ENCODE measurements at places on chromosomes 2 and 18.

- DNase-seq = no peak
Observed at GRCh38 chr2:164186591-164186990, 434.7 kb downstream of the GRB14 start.

GRCh38 chr2:223096235-223096970, 44.4 kb downstream of the KCNE4 start:
- no peak for DNase-seq

DNA sequence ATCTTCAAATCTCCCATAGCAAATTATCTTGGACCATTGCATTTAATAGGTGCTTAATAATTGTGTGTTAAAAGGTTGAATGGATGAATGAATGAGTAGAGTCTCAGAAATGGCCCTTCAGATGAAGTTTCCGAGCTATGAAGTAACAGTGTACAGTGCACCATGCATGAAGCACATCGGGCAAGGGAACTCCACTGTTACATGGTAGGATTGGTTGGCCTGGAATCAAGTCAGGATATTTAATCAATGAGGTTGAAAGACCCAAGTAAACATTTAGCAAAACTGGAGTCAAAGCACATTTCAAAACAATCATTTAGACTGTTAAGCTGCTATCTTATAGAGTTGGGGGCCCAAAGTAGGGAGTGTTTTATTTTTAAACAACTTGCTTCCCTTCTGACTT, 80.0 kb downstream of the APOB start:
- DNase-seq = no peak

DNA sequence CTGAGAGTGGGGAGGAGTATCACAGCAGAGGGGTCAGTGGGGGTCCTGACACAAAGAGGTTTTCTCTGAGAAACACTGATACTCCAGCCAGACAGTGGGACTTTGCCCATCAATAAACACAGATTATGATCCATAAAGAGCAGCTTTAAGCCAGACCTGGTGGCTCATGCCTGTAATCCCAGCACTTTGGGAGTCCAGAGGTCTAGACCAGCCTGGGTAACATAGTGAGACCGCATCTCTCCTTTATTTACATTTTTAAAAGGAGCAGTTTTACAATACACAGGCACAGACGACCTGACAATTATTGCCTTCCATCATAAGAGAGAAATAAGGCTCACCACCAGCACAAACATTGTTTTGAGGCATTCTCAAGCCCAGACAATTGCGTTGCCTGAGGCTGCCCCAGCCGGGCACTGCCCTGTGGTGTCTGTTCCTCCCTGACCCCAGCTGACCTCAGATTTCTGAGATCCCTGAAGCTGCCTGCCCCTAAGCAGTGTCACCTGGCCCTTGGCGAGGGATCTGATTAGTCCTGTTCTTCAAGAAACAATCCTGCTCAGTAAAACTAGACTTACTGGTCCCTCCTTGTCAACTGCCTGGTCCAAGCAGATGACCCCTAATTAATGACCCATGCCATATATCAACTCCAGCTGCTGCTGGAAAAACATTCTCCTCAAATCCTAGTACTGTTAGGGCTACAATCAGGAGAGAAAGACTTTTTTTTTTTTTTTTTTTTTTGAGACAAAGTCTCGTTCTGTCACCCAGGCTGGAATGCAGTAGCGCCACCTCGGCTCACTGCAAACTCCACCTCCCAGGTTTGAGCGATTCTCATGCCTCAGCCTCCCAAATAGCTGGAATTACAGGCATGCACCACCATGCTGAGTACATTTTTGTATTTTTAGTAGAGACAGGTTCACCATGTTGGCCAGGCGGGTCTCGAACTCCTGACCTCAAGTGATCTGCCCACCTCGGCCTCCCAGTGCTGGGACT, 59.4 kb upstream of the SOS1 start:
- no peak for DNase-seq

GRCh38 chr2:74645344-74645743, 2.8 kb downstream of the M1AP start:
- no peak for DNase-seq

- no peak for DNase-seq
Observed at GRCh38 chr2:235614900-235615712, 121.3 kb downstream of the AGAP1 start.

- no peak for DNase-seq
Observed at GRCh38 chr2:208319391-208319790, 53.3 kb downstream of the PIKFYVE start.

DNA sequence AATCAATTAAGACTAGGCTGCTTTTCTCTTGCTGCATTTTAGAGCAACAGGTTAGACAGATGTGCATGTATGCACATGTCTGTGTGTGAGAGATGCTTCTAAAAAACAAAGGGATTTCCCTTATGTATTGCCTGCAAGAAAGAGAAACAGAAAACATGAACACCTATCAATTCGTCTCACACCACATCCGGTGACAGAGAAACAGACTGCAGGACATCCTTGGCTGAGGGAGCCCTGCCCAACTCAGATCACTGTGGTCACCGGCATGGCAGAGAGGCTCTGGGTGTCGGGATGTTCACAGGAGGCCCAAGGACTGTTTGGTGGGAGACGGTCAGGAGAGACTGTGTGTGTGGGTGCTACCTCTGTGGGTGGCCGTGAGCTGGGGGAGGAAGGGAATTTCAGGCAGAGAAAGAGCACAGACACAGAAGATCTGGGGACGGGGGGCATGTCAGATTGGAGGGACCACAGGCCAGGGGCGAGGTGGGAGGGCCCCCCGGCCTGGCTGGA, 24.9 kb downstream of the FHL2 start:
- DNase-seq = no peak

GRCh38 chr18:32093102-32093511, 1.4 kb downstream of the RNF138 start:
- DNase-seq = peak; percentile 20

GRCh38 chr2:157902692-157903091, 26.6 kb upstream of the ACVR1 start:
- DNase-seq = no peak

DNA sequence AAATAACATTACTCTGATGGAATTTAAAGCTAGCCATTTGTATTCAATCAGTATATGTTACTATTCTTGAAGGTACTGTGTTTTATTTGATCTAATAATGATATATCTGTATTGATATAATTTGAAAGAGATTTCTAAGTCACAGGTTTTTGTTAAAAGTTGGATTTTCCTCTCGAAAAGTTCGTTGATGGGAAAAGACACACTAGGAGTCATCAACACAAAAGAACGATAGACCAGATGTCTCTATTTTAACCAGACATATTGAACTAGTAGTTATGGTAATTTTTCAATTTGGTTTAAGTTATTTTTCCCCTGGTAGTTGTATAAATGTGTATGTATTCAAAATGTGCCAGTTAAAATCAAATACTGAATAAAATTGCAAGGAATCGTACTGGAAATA, 2.5 kb downstream of the ASXL3 start:
- DNase-seq = no peak

- DNase-seq = no peak
Observed at GRCh38 chr2:105437708-105438103, 38.9 kb upstream of the FHL2 start.

GRCh38 chr2:106886916-106887758, 1.2 kb upstream of the ST6GAL2 start:
- no peak for DNase-seq

DNA sequence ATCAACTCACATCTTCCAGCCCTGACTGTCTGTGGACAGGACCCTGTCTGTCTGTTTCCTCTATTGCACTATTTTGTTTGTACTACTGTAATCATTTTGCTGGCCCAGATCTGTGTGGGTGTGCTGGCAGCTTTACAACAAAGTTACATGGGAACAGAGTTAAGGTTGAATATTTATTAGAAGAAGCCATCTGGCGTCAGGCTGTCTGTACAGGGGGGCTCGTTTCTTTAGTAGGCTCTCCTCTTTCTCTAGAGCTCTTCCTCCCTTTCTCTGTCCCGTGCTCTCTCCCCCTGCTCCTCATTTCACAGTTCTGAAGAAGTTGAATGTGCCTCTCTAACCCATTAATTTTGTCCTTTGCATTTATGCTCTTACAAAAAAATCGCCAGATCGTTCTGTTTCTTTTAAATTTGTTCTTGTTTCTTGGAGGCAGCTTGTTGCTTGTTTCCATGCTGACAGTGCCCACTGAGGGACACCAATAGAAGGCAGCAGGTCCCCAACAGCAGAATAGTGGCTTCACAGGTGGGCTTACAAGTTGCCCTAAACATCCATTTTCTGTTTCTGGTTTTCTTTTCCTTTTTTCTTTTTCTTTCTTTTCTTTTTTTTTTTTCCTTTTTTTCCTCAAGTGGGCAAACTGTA, 315.2 kb upstream of the ZEB2 start:
- DNase-seq = no peak

DNA sequence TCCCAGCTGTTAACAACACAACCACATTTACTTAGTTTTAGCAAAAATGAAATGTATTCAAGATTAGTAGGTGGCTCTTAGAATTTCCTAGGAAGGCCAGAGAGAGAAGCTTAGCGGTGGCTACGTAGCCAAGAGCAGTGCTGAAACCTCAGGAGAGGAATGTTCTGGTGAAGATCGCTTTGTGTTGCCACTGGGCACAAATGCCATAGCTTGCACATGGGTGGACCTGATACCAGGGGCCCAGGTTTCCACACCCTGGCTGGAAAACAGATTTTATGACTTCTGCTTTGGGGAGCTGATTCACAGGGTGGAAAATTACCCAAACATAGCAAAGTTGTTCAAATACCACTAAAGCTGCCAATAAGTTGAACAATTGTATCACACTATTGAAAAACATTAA, 43.4 kb downstream of the THUMPD2 start:
- no peak for DNase-seq

DNA sequence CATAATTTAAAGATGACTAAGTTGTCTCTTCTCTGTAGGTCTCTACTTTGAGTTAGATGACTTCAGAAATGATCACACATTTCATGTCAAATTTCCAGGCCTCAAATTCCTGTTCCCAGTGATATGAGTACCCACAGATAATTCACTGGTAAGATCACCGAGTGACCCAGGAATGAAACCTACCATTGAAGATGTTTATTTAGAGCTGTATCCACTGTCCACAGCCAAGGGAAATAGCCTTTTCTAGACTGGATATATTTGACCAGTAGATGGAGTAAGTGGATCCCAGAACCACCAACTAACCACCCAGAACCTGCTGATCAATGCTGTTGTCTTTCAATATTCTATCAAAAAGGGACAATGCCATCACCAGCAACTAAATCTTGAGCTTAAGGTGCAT, 238.8 kb downstream of the SLC8A1 start:
- no peak for DNase-seq

DNA sequence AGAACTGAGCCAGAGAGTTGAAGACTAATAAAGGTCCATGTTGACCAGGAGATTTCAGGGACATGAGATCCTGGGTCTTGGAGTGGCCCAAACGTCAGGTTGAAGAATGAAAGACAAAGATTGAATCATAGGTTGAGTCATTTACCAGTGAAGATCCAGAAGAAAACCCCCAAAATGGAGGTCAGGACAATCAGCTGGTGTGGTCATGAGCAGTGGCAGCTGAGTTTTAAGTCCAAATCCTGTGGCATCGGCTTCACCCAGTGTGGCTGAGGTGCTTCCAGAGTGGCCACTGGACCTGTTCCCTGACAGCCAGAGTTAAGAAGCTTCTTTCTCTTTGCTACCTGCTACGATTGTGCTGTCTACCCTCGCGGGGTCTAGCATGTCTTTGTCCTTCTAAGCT, 234.0 kb downstream of the BCL2 start:
- DNase-seq = no peak

DNA sequence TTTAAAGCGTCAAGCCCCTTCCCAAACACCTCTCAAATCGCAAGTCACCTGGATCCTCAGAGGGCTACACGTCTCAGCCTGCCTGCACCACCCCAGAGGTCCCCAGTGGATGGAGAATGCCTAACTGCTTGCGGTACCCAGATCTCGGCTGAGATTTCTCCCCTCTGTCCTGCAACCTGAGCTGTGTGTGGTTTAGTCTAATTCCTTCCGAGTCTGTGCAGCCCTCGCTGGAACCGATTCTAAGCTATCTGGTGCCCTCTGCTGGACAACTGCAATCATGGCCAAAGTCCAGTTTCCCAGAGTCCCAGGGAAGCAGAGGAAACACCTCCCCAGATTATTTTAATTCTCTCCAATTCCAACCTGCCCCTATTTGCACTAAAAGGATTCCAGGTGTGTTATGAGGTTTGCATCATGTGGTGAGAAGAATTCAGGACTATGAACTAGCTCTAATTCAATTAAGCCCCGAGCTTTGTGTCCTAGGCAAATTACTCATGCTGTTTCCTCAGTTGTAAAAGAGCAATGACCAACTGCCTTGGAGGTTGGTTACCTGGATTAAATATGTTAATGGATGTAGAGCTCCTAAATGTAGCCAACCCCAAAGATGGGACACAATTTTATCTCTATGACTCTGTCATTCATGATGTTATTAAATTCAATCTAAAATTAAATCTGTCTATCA, 276.1 kb upstream of the NCKAP5 start:
- peak; percentile 10 for DNase-seq

- no peak for DNase-seq
Observed at GRCh38 chr2:218387369-218388194, 5.5 kb downstream of the SLC11A1 start.

- DNase-seq = no peak
Observed at GRCh38 chr2:66281980-66282379, 152.9 kb upstream of the MEIS1 start.

DNA sequence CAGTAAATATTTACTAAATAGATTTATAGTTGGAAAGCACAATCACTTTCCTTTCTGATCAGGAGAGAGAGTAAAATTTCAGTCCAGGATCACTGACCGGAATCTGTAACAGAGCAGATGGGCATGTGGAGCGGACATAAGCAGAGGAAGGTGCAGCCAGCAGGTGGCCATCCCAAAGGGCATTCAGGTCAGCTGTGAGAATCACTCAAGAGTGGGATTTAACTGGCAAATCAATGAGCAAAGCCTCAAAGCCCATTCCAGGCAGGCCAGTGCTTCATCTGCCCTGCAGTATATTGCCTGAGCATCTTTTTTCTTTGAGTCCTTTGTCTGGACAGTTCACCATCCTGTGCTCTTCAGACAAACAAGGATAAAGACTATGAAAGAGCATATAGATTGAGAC, 166.4 kb upstream of the SLC14A2 start:
- DNase-seq = no peak

DNA sequence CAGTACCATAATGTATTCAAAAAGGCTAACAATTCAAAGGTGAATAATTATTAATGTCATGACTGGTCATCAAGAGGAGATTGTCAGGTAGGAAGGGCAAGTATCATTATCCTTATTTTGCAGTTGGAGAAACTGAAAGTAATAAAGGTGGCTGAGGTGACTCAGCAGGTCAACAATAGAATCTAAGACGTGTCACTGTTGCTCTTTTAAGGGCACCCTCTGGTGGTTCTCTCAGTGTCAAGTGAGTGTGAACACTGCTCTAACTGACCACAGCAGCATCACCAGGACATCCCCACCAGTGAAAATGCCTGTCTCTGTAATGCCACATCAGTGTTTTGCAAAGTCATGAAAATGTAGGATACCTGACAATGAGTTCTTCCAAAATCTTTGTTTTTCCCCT, 69.7 kb downstream of the DCC start:
- DNase-seq = no peak

GRCh38 chr2:39949131-39949530, 170.1 kb upstream of the THUMPD2 start:
- no peak for DNase-seq

DNA sequence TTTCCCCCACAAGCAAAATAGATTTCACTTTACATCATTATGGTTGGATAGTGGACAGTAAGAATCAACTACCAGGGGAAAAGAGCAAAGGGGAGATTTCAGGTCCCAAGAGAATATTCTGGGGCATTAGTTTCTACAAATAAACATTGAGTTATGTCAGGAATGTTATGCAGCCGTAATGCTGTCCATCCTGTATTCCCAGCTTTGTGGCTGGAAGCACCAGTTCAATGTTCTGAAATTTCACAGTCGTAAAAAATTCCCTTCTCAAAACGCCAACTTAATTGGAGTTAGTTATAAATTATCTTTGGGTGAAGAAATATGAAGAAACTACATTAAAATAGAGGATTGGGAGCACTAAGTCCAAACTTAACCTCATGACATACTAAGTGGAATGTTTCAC, 141.5 kb upstream of the FIGN start:
- no peak for DNase-seq
